ENCODE measurements at places on chromosomes 11 and 22.

DNA sequence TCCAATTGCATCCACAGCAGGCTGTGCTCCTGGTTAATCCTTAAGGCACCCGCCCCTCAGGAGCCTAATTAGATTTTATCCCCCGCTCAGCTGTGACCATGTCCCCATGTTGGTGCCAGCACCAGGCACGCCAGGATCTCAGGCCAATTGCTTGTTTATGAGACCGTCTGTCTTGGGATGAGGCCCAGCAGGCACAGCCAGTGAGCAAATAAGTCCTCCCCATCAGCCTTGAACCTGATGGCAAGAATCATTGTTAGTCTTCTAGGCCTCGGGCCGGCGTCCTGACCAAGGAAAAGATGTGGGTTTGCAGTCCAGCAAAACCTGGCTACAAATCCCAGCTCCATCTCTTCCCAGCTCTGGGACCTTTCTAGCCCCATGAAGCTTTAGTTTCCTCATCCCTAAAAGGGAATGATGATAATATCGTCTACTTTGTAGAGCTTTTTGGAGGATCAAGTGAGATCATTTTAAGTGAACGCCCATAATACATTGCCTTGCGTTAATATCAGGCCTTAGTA is 57.3 kb downstream of the TP53I11 start:
- DNase-seq = no peak

GRCh38 chr11:63882555-63883242 is 34.3 kb downstream of the RCOR2 start:
- no peak for DNase-seq

- no peak for DNase-seq
These were observed 380.0 kb upstream of the B3GAT1 start for GRCh38 chr11:134792044-134792443.

DNA sequence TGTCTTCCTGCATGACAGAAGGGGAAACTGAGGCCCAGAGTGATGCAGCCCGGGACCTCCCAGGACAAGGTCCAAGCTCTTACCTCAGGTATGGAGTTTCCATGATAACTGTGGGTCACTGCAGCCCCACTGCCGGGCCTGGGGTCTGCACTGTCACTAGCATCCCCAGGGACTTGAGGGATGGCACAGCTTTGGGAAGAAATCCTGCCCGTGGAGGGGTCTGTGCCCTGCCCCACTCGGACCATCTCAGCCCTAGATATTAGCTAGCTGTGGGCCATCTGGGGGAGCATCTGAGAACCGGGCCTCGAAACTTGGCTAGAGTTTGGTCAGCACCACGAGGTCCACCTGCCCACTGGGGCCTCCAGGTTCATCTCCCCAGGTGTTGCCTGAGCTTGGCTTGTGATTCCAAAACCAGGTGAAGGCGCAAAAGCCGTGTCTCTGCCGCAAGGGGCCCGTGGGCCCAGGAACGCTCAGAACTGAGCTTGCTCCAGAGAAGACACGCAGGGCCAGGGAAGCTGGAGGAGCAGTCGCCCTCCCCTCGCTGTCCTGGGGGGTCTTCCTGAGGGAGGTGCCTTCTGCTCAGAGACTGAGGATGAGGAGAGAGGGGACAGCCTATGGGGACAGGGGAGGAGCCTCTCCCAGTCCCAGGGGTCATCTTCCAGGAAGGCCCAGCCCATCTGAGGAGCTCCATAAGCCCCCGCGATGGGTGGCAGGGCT is 4.8 kb downstream of the LINC01488 start:
- no peak for DNase-seq

DNA sequence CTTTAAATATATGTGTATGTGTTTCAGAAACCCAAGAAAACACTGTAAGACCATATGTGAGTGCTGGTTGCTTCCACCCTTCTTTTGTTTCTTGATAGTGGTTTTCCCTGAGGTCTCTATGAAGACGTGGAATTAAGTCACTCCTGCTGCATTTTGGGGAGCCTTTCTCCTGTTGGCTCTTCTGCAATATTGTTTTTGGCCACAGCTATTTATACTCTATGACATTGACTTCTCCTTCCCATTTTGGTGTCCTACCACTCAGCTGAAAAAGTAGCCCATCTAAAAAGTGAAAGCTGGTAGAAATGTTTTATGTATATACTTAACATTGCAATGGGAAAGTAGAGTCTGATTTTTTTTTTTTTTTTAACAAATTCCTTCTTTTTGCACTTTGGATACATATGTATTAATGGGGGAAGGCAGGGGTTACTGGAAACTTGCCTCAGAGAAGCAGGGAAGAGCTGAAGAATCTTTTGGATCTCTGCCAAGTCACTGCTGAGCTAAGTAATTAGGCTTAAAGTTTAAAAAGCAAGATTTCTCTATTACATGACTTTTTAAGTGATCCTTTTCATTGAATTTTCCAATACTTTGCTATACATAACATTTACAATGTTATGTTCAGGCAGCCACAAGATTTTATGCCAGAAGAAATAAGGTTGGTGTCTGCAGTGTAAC is 1.8 kb downstream of the TTC17 start:
- no peak for DNase-seq

DNA sequence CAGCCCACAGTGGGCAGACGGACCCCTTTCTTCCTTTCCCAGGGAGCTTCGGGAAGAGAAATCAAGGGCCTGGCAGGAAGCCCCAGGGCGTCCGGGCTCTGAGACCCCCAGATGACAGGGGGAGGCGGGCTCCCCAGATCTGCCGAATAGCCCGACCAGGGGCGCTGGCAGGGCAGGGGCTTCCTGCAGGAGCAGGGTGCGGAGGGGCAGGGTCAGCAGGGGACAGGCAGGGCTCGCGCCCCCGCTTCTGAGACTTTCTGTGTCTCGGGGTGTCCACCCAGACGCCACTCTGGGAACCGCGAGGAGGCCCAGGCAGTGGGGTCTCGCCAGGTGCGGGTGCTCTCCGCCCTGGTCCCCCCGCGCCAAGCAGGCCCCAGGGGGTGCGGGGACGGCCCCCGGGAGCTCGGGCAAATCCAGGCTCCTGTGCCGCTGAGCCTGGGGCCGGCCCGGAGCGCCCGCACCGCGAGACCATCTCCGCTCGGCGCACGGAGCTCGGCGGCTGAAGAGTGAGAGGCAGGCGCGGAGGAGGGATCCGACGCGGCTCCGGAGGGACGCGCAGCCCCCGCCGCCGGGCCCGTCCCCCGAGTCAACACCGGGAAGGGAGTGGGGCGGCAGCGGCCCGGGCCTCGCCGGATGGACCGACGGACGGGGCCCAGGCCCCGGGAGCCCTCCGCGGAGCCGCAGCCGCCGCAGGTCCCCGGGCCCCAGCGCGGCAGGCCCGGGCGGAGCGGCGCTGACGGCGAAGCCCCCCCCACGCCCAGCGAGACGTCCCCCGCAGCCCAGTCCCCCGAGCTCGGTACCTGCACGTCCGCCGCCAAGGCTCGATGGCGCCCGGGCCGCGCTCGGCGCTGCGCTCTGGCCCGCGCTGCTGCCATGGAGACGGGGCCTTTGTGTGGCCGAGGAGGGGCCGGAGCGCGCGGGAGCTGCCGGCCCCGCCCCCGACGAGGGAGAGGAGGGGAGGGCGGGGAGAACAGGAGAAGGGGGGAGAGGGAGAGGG is at the start of gene PLXNB2:
PLXNB2 (minus strand) TSS at position 894 of the 997 bp plus-strand sequence. CDS start 17,062 bp downstream, outside the sequence.
- no peak for DNase-seq

DNA sequence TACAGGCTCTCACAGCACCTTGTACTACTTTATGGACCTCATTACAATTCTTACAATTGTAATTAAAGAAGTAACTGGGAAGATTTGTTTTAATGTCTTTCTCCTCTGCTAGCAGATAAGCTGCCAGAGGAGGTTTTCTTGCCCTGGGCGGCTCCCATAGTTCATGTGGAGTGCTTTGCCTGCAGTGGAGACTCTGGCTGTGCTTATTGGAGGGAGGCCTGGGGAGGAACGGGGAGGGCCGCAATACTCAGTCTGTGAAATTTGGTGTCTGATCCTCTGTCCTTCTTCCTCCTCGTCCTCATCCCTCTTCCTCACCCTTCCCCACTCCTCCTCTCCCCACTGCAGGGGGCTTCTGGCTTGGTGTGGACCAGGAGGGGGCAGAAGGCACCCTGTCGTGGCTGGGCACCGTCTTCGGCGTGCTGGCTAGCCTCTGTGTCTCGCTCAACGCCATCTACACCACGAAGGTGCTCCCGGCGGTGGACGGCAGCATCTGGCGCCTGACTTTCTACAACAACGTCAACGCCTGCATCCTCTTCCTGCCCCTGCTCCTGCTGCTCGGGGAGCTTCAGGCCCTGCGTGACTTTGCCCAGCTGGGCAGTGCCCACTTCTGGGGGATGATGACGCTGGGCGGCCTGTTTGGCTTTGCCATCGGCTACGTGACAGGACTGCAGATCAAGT is 5.6 kb downstream of the SLC35C1 start:
- DNase-seq = no peak

DNA sequence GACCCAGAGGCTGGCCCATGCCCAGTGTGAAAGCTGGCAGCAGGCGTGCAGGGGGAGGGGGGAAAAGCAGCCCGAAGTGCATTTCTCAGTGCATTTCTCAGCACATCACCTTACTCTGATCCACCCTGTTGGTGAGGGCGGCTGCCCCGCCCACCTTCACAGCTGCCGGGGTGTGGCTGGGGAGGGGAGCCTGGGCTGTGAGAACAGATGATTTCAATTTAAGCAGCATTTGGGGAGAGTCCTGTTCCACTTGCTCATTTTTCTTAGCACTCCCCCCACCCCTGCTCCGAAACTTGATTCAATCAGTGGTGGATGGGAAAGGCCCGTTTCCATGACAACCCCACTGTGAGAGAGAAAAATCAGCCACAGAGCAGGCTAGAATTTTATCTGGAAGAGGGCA is 84.8 kb downstream of the SNX19 start:
- DNase-seq = no peak

- DNase-seq = no peak
These were observed 74.0 kb upstream of the WNT11 start for GRCh38 chr11:76280151-76280881.

DNA sequence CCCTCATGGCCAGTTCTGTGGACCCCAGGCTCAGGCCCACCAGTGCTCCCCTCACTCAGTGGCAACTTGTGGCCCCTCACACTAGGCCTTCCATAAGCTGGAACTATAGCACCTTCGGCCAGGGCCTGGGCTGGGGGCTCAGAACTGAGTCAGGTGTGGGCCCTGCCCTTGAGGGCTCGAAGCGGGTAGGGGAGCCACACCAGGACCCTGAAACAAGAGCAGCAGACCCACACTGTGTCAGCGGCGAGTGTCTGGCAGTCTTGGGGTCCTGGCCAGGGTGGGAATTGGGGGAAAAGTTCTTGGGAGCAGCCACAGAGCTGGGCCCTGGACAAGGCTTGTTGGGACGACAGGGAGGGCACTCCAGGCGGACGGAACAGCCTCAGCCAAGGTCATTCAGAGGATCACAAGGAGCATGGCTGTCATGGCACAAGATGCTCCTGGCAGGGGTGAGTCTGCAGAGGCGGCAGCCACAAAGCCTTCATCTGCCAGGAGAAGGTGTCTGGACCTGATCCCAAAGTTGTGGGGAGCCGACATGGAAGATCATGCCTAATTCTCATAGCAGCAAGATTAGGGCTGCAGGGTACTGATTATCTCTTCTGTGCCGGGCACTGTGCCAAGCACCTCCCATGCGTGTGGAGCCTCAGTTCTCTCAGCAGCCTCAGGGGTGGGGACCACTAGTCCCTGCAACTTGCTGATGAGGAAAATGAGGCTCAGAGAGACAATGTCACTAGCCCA is 50.7 kb downstream of the SHISAL1 start:
- no peak for DNase-seq

DNA sequence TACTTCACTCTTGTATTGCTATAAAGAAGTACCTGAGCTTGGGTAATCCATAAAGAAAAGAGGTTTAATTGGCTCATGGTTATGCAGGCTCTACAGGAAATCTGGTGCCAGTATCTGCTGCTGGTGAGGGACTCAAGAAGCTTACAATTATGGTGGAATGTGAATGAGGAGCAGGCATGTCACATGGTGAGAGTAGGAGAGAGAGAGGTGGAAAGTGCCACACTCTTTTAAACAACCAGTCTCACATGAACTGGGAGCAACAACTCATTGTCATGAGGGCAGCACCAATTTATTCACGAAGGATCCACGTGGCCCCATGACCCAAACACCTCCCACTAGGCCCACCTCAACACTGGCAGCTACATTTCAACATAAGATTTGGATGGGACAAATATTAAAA is 24.6 kb upstream of the IGLL5 start:
- DNase-seq = no peak

- no peak for DNase-seq
These were observed 9.4 kb upstream of the FANCF start for GRCh38 chr11:22634897-22635629.

DNA sequence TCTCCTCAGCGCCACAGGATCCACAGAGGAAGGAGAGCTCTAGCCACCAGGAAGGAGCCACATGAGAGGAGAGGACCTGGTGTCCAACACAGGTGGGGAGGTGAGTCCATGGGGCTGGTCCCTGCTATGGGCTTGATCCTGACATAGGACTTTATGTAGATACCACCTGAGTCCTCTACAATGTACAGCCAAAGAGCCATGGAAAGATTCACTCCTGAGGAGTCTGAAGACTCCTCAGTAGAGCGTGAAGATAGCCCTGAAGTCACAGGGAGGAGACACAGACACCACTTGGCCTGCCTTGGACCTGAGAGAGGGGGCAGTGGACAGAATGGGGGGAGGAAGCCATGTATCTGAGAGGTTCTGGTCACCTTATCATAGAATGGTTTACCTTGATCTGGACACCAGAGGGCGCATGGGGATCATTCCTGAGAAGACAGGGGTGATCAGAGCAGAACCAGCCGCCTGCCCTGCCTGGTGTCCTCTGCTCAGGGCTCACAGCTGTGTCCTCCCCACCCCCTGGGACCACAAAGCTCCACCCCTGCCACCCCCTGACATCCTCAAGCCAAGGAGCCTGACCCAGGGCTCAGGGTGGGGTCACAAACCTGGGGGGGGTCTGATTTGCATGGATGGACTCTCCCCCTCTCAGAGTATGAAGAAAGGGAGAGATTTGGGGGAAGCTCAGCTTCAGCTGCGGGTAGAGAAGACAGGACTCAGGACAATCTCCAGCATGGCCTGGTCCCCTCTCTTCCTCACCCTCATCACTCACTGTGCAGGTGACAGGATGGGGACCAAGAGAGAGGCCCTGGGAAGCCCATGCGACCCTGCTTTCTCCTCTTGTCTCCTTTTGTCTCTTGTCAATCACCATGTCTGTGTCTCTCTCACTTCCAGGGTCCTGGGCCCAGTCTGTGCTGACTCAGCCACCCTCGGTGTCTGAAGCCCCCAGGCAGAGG is 77.0 kb downstream of the ZNF280B start:
- DNase-seq = peak; percentile 51

DNA sequence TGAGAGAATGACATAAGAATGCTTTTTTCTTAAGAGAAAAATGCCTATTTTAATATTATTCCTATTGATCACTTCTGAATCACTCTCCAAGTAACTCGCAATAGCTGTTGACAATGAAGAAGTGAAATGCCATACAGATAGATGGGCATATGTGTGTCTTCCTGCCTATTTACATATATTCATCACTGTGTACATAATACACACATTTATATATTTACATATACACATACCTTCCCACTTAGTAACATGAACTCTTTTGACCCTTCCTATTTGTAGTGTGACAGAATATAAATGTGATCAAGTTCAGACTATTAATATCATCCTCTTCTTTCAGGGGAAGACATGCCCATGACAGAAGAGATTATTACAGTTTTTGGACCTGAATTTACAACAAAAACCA is 756.7 kb downstream of the DLG2 start:
- DNase-seq = no peak

- DNase-seq = no peak
These were observed 31.9 kb downstream of the MAML2 start for GRCh38 chr11:96311120-96311568.

- no peak for DNase-seq
These were observed 158.1 kb downstream of the GRIA4 start for GRCh38 chr11:105767931-105768330.
